ENCODE measurements at places on chromosomes 7 and 10.

DNA sequence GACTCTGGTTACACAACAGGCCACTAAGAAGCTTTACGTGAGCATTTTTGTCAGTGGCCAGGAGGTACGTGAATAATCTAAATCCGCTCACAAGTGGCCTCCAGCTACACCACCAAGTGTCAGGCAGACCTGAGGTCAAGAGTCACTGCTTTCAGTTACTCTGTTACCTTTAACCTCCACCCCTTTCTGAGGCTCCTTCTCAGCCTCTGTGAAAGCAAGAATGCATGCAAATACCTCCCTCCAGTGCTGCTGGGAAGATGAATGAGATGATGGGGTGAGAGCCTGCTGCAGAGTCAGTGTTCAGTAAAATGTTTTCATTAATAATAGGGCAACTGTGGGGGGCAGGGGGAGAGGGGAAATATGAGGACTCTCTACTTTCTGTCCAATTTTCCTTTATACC is 11.2 kb downstream of the DDC start:
- DNase-seq = no peak

- DNase-seq = peak; percentile 10
Measured at GRCh38 chr7:500521-501420, 18.9 kb downstream of the PDGFA start.

DNA sequence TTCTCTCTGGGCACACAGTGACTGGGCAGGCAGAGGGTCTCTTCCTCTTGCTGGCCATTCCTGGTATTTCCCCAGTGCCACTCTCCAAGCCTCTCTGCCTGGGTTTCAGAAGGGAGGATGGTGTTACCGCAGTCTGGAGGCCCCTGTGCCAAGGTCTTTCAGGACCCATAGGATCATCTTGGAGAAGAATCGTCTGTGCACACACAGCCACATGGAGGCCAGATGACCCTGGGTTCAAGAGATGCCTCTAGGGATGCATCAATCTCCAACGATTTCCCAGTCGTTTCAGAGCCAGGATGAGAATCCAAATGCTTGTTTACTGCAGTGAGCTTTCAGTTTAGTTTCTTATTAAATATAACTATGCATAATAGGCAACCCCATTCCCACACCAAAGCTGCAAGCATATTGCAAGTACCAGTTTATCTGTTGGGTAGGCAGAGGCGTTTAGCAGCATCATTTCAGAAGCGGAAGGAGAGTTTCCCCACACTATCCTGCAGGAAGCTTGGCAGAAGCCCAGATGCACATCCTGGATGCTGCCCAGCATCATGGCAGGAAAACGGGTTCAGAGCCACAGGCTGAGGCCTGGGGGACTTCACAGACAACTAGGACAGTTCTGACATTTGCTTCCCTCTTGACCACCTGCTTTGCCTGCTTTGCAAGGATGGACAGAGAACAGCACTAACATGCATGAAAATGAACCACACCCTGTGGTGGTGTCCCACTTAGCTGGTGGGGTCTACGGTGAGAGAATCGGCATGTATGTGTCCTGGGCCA is 134.7 kb upstream of the FAM20C start:
- DNase-seq = no peak

- no peak for DNase-seq
Measured at GRCh38 chr10:32388258-32389027, 41.5 kb upstream of the EPC1 start.

GRCh38 chr10:125548356-125548755 is 134.6 kb downstream of the TEX36 start:
- DNase-seq = no peak

- no peak for DNase-seq
Measured at GRCh38 chr7:66609176-66609575, 19.5 kb upstream of the KCTD7 start.

DNA sequence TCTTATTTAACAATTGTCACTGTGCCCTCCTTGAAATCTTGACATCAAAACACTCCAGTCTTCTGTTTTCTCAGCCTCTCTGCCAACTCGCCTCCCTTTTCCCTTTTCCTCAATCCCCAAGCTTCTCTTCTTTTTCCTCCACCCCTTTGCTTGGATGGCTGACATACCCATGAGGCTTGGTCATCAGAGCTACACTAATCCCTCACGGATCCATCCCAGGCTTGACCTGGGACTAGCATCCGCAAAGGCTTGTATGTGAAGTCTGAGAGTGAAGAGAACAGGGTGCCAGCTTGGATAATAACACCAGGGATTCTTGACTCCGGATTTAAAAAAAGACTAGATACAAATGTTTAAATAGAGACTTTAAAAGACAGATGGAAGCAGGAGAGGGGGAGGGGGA is 428.8 kb upstream of the C7orf33 start:
- no peak for DNase-seq

DNA sequence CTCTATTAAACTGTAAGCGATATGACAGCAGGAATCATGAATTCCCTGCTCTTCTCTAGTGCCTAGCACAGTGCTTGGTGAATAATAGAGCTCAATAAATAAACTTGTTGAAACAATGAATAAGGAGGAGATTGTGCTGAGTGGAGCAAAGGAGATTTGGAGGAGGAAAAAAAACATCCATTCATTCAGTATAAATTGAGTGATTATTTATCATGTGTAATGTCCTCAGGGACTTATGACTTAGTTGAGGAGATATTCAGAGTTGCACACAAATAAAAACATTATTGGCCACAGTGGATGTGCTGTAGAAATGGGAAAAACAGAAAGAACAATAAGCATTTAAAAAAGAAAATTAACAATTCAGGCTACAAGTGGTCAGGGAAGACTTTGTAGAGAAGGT is 125.7 kb downstream of the FOXP2 start:
- DNase-seq = no peak

DNA sequence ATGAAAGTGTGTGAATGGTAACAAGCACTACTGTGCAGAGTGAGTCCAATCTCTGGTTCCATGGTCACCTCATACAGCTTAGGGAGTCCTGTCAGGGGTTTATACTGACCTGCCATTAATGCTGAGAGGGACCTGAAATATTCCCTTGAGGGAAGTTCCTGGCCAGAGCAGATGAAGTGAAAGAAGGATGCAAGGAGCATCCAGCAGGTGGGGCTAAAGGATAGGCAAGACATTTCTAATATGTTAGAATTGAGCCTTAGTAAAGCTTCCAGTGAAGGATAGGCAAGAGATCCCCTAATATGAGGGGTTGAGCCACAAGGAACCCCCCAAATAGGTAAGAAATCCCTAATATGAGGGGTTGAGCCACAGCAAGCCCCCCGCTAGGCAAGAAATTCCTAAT is 25.5 kb upstream of the FAM221A start:
- no peak for DNase-seq

- peak; percentile 59 for DNase-seq
Measured at GRCh38 chr7:25369786-25370185, 141.5 kb upstream of the NPVF start.

GRCh38 chr7:54860843-54861242 is 101.8 kb upstream of the SEC61G start:
- DNase-seq = no peak

GRCh38 chr7:101395376-101395775 is 32.7 kb downstream of the COL26A1 start:
- DNase-seq = no peak

DNA sequence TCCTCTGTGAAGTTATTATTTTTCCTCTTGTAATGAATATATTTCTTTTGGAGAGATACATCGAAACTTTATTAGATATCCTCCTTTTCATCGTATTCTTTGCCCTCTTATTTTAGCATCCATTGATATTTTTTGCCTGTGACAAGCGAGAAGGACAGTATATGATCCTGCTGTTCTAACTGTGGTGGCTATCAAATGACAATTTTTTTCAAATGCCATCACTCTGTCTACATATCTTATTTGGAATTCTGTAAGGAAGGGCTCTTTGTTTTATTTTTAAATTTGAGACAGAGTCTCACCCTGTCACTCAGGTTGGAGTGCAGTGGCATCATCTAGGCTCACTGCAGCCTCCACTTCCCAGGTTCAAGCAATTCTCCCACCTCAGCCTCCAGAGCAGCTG is 128.5 kb downstream of the LYZL1 start:
- no peak for DNase-seq

DNA sequence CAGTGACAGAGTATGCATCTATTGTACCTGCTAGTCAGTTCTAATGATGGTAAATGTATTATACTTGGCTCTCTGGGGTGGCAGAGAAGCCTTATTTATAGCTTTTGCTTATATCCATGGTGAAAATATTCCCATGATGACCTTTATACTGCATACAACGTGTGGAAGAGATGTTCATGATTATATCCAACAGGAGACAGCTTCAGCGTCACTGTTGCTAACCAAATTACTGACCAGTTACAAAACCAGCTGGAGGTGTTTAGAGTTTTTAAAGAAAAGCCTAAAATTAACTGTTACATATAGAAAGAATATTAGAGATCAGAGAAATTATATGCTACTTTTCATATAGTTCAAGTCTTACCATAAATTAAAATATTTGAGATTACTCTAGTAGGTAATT is 280.8 kb downstream of the ETV1 start:
- DNase-seq = no peak

DNA sequence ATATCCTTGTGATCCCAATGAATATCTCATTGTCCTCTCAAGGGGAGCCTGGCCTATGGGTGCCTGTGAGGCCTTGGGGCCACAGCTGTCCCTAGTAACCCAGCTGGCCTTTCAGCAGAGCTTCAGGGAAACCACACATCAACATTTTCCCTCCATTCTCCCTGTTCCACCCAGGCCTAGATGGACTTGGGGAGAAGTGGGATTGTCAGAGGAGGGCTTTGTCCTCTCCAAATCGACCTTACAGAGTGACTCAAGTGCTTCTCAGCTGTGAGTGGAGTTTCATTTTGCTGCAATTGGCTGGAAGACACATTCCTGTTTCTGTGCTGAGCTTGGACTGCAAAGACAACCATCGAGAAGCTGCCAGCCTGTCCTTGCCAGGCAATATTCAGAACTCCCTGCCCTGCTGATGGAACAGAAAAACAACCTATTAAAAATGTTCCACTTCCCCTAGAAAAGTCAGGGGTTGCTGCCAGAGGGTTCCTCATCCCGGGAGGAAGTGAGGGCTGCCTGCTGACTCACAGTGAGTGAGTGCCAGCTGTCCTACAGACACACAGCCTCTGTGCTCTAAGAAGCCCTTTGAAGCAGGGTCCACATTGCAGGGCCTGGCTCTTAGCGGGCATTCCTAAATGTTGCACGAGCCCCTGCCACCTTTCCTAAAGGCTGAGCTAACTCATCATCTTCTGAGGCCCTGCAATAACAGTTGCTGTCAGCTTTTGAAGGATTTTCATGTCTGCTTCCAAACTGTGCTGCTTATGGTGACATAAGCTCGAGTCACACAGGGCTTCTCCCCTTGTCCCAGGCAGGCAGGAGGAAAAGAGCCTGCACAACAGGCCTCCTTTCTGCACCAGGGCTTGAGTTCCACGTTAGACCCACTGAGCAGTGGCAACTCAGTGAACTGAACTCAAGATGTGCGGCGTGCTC is 20.5 kb downstream of the STRA8 start:
- DNase-seq = peak; percentile 77

- no peak for DNase-seq
Measured at GRCh38 chr7:138875794-138876193, 77.8 kb upstream of the ATP6V0A4 start.

DNA sequence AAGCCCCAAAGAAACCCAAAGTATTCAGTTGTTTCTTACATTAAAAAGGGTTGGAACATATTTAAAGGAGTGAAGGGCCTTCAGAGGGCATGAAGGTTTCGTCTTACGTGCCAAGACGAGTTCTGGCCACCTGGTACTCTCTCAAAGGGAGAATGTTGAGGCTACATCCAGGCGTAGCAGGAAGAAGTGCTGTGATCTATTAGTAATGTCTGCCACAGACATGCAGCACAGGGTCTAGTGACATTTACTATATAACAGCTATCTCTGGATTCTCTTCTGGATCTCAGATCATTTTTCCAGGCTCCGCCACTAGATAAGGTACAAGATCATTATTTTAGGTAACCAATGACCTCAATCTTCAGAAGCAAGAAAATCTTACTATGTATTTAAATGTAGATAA is 76.5 kb upstream of the ARID5B start:
- no peak for DNase-seq

- no peak for DNase-seq
Measured at GRCh38 chr7:138838166-138838565, 40.2 kb upstream of the ATP6V0A4 start.

GRCh38 chr10:78756604-78757343 is 312.0 kb upstream of the ZMIZ1 start:
- DNase-seq = peak; percentile 89

DNA sequence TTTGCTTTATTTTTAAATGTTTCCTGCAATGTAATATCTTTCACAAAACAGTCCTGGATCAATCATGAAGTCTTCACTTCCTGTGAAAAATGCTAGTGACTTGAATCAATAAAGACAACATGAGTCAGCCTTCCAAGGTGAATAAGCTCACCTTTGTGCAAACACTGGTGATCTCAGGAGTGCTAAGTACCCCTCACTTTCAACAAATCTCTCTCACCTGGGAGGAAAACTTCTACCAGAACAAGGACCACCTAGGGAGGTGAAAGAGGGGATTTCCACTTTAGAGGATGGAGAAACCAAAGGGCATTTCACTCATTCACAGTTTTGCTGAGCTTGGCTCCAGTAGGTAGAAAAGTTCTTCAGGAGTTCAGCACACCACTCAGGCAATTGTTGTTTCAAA is 64.8 kb downstream of the CALD1 start:
- DNase-seq = no peak

Data from psoas muscle (tissue), 8 donors.